ENCODE measurements at places on chromosomes 11 and 22.

DNA sequence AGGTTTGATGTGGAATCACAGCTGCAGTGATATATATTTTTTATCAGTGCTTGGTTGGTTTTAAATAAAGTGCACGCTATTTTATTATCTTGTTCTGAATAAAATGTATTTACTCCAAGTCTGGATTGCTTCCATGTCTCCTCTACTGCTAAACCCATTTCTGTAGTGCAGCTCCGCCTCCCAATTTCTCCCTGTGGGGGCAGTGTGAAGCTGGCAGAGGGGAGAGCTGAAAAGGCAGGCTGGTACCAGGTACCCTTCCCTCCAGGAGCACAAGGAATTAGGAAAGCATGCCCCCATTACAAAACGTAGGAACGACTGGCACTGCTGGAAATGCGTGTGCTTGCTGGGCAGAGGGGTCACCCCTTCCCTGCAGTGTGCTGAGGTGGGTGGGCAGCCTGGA is 934 bp upstream of the TMEM132A start:
- no peak for DNase-seq

GRCh38 chr11:92931746-92932422 is 37.6 kb upstream of the MTNR1B start:
- no peak for DNase-seq

- no peak for DNase-seq
Measured at GRCh38 chr11:72776117-72776843, 17.6 kb downstream of the STARD10 start.

- DNase-seq: no peak
Measured at GRCh38 chr11:10931761-10932670, 74.2 kb upstream of the ZBED5 start.

GRCh38 chr11:128502726-128503125 is 84.6 kb downstream of the ETS1 start:
- DNase-seq: no peak

DNA sequence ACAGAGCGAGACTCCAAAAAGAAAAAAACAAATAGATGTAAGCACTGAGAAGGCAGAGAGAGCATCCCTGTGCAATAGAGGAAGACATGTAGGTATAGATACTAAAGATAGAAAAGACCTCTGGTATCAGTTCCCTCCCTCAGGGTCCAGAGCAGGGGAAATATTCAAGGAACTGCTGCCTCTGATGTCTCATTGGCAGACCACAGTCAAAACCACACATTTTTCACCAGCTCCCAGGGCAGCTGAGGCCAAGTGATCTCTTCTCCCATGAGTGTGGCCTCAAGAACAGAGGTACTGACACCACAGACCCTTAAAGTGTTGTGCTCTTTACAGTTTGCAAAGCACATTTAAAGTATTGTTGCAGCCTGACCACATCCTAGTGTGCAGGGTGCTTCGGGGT is 288.5 kb downstream of the NTM start:
- DNase-seq: no peak

DNA sequence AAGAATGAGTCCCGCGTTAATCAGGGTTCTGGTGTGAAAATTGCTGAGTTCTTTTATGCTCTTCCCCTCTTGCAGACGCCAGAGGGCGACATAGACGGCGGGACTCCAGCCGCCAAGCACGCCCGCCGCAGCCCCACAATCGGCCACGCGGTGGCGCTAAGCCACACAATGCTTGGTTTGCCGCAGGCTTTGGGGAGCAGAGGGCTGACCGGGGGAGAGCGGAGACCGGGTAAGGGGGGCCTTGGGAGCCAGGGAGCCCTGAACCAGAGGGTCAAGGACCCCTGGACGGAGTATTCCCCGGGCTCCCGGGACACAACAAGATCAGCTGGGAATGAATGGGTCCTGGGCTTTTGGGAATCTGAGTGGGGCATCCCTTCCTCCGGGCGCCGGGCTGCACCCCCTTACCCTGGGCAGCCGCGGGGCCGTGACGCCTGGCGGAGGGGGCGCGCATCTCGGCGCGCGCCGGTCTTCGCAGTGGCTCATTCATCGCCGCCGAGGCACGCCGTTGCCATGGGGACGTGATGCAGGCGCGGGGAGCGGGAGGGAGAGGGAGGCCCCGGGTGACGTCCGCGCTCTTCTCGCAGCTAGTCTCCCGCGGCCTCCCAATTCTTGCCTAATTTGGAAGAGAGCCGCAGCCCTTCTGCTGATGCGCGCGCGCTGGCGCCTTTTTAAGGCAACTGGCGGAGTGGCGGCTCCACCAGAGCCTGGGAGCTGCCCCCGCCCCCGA is 12.2 kb upstream of the NPAS4 start:
- peak; percentile 96 for DNase-seq

GRCh38 chr22:21791635-21792625 is 56.3 kb upstream of the YPEL1 start:
- no peak for DNase-seq

DNA sequence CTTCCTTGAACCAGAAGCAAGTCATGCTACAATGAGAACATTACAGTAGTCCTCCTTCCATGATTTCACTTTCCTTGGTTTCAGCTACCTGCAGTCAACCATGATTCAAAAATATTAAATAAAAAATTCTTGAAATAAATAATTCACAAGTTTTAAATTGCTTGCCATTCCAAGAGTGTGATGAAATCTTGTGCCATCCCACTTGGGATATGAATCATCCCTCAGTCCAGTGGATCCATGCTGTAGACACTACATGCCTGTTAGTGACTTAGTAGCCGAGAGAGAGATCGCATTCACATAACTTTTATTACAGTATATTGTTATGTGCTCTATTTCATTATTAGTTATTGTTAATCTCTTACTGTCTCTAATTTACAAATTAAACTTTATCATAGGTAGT is 6.0 kb downstream of the HOATZ start:
- DNase-seq: no peak

- no peak for DNase-seq
Measured at GRCh38 chr11:529728-530411, 5.5 kb downstream of the HRAS start.

DNA sequence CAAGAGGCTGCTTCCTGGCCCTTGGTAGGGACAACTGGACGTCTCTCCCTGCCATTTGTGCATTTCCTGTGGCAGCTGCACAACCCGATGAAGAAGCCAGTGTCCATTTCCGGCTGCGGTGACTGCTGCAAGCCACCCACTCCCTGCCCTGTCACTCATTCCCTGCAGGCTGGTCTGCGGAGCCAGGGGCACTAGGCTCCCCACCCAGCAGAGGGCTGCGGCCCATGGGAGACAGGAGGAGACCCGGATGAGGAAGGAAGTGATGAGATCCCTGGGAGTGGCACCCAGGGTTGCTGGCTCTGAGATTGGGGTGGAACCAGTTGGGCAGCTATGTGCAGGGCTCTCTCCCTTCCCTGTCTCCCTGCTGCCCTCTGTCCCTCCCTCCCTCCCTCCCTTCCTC is 10.0 kb upstream of the MYRF start:
- no peak for DNase-seq

DNA sequence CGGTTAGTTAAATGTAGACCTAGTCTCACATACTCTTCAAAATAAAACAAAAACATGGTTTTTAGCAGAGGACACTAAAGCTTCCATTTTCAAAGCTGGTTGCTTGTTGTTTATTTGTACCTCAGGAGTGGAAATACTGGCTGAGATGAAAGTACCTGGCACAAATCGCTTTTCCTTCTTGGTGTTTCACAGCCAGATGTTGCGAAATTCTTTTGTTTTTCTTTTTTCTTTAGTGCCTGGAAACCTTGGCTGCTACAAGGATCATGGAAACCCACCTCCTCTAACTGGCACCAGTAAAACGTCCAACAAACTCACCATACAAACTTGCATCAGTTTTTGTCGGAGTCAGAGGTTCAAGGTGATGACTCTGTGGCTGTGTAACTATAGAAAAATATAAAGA is 48.3 kb downstream of the KREMEN1 start:
- DNase-seq: no peak
